ENCODE measurements at places on chromosomes 7 and 10.

GRCh38 chr10:31477584-31477983 lies 158.6 kb downstream of the ZEB1 start:
- DNase-seq = no peak

- peak; percentile 87 for DNase-seq
These were observed 26.9 kb downstream of the HIP1 start for GRCh38 chr7:75711656-75712514.

DNA sequence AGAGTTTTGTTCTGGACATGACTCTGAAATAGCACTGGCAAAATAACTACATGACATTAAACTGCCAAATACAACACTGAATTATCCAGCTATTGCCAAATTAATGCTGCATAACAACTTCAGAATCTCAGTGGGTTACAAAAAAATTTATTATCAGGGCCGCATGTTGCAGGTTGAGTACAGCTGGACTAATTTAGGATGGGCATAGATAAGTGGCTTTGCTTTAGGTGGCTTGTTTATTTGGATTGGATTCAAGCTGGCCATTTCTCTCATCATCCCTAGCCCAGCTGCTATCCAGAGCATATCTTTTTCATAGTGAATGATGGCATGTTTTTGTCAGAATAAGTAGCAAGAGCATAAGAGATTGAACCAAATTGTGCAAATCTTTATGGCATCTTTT lies 1277.1 kb downstream of the REEP3 start:
- no peak for DNase-seq

- DNase-seq = no peak
These were observed 126.2 kb upstream of the PDLIM1 start for GRCh38 chr10:95416973-95417372.

DNA sequence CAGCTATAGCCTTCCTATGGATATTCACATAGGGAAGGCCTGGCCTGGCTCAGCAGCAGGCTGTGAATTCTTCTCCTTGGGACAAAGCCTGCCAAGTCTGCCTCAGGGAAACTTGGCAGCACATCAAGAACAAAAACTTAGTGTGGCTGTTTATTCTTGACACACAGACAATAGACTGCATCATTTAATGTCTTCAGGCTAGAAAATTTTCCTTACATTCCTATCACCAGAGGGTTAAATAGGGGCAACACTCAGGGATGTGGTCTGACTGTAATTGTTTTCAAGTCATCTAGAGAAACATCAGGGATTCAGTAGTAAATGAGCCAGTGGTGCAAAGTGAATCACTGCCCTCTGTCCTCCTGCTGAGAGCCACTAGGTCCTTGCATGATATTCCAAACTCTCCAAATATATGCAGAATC lies 137.3 kb downstream of the SEMA3C start:
- peak; percentile 70 for DNase-seq

- DNase-seq = no peak
These were observed 21.4 kb downstream of the DENND2A start for GRCh38 chr7:140619176-140619575.

DNA sequence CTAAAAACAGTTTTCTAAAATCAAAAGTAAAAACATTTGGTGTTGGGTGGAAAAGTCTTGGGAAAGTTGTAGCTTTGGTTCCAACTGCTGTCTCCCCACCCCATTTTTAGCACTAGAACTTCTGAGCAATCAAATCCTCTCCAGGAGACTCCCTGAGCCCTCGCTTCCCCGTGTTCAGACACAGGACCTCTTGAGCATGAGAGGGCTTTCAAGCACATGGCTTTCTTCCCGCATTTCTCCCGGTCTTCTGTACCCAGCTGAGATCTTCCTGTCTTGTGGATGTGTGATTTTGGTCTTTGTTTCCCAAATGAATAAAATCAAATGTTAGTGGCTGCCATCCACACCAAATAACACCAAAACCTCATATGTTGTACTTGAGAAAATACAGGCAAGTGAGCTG lies 5.0 kb downstream of the CXCL12 start:
- DNase-seq = peak; percentile 30

GRCh38 chr10:77011874-77012811 lies 625.5 kb downstream of the KCNMA1 start:
- no peak for DNase-seq

DNA sequence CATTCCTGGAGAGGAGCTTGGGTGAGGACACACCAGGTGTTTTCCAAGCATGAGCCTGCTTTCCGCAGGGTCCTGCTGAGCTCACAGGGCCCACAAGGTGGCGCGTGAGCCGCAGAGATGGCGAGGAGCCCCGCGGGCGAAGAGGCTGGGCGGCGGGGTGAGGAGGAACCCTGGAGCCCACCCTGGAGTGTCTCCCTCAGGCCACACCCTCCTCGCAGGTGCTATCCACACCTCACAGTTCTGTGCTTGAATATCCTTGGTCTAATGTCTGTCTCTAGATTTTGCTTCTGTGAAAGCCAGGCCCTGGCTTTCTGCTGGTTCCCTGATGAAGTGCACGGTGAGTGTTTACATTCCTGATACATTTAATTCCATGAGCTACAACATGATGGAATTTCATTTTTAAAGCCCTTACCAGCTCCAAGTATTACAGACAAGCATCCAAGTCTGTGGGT lies 433.6 kb downstream of the ACTR3B start:
- peak; percentile 78 for DNase-seq

DNA sequence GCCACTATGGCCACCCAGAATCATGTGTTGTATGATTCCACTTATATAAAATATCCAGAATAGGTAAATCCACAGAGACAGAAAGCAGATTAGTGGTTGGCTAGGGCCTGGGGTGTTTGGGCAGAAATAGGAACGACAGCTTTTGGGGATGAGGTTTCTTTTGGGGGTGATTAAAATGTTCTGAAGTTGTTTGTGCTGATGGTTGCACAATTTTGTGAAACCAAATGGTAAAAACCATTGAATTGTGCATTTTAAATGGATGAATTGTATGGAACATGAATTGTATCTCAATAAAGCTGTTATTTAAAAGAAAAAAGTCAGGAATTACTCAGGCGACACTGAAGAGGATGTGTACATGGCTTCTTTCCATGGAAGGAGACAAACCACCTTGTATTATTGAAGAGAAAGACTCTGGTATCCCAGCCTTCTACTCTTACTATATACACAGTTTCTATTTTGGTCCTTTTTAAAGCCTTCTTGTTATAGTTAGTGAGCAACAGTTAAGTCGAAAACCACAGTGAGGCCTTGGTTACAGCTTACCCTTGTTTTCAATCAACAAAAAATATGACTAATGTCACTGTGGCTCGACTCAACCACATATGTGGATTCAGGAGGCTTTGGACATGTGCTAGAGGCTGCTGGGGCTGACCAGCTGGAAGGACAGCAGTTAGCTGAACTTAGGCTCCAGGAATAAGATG lies 57.1 kb upstream of the KMT2E start:
- DNase-seq = no peak

DNA sequence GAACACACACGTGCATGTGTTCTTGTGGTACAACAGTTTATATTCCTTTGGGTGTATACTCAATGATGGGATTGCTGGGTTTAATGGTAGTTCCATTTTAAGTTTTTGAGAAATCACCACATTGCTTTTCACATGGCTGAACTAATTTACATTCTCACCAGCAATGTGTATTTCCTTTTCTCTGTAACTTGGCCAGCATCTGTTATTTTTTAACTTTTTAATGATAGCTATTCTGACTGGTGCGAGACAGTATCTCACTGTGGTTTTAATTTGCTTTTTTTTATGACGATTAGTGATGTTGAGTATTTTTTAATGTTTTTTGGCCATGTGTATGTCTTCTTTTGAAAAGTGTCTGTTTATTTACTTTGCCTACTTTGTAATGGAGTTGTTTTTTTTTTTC lies 256.6 kb downstream of the ZWINT start:
- DNase-seq = no peak

DNA sequence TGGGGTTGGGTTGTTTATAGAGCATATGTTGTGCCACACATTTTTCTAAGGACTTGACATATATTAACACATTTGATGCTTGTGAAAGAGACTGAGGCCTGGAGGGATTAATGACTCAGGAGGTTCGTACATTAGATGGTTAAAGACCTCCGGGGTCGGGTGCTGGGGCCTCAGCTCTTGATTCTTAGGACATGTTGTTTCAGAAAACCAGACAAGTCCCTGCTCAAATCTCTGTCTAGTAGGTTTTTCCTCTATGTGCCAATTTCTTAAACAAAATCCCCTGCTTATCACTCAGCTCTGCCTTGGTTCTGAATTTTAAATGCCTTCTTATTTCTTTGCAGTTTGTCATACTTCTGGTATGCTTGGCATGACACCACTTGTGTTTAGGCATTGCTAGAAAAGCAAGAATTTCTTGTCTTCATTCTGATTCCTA lies 5.8 kb downstream of the UPP1 start:
- DNase-seq = peak; percentile 35

- DNase-seq = no peak
These were observed 547.9 kb upstream of the FOXK1 start for GRCh38 chr7:4134204-4134603.

- no peak for DNase-seq
These were observed 1013.1 kb downstream of the TYW1 start for GRCh38 chr7:68009716-68010115.

- no peak for DNase-seq
These were observed 127.8 kb downstream of the CUX1 start for GRCh38 chr7:101945034-101945758.

DNA sequence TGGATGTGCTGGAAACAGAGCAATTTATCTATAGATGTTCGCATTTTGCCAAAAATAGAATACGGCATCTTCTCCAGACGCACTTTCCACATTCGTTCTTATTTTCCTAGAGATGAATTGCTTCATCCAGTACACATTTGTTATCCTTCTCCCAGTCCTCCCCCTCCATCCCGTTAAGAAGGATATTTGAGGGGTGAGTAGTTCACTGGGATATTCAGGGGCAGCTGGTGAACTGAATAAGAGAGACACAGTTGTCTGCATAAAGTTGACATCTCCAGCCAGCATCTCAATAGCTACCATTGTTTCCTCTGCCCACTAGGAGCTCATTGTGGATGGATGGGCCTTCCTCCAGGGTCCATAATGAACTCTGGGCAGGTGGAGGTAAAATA lies 456.8 kb upstream of the NRP1 start:
- no peak for DNase-seq

GRCh38 chr7:28474640-28475039 lies 62.3 kb downstream of the CREB5 start:
- no peak for DNase-seq

DNA sequence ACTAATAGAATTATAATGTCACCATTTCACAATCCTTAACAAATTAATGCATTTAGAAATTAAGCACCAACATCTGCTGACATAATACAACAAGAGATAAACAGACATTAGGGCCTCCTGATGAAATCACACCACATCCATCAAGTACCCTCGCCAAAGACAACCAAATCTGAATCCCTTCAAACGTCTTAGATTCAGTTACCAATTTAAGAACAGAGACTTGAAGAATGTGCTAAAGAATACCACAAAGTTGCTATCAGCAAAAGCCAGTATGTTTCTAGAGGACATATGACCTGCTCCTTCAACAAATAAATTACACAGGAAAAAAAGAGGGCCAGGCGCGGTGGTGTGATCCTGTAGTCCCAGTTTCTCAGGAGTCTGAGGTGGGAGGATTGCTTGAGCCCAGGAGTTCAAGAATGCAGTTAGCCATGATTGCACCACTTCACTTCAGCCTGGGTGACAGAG lies 144.5 kb downstream of the REEP3 start:
- peak; percentile 57 for DNase-seq

- DNase-seq = no peak
These were observed 683 bp downstream of the INSIG1 start for GRCh38 chr7:155298288-155298833.

GRCh38 chr7:155495440-155496248 lies 37.7 kb downstream of the EN2 start:
- no peak for DNase-seq

DNA sequence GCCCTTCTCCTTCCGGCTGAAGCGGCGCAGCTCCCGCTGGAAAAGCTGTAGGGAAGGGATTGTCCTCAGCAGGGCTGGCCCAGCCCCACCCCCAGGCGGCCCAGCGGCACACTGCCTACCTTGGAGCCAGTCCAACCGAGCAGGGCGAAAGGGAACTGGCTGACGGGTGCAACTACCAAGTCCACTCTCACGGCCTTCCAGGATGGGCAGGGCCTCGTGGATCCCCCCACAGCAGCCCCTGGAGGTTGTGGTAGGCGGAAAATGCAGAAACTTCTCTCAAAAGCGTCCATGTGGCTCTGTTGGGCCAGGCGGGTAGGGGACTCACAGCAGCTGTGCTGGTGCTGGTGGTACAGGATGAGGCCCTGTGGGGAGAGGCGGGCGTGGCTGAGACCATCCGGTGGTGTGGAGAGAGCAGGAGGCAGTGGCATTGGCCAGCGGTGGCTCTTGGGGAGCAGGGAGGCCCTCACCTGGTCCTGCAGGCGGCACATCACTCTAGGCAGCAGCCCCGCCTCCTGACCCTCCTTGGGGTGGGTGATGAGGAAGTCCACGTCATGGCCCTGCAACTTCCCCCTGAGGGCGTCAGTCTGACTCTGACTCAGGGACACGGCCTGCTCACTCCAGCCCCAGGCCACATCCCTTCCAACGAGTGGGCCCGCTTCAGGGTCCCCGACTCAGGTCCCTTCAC lies 8.4 kb upstream of the PGAM2 start:
- DNase-seq = peak; percentile 84

- DNase-seq = no peak
These were observed 6.0 kb downstream of the RHOBTB1 start for GRCh38 chr10:60937784-60938654.

GRCh38 chr7:139626817-139627216 lies 103.3 kb downstream of the CLEC2L start:
- DNase-seq = peak; percentile 22

GRCh38 chr10:119309423-119309770 lies 102.0 kb downstream of the GRK5 start:
- DNase-seq = no peak

DNA sequence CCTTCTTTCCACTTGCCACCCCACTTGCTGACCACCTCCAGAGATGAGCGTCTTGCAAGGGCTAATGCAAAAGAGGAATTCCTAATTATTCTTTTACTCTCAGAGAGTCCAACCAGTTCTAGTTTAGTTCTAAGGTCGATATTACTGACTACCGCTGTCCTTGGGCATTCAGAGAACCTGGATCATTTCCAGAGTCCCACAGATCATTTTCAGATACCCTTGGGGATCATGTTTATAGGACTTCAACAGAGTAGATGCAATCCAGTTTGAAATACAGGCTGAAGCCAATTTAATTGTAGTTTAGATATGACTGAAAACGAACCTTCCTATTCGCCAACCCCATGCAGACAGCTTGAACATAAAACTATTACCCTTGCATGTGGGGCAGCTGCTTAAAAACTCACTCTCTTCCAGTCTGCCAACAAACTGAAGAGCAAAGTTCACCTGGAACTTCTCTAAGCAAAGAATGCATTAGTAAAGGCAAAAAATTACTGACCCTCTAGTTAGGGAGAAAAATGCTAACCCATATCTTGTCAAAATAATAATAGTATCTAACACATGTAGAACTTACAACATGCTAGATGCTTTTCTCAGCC lies 22.4 kb downstream of the CFAP69 start:
- no peak for DNase-seq

GRCh38 chr7:37825038-37825437 lies 23.4 kb upstream of the NME8 start:
- no peak for DNase-seq

DNA sequence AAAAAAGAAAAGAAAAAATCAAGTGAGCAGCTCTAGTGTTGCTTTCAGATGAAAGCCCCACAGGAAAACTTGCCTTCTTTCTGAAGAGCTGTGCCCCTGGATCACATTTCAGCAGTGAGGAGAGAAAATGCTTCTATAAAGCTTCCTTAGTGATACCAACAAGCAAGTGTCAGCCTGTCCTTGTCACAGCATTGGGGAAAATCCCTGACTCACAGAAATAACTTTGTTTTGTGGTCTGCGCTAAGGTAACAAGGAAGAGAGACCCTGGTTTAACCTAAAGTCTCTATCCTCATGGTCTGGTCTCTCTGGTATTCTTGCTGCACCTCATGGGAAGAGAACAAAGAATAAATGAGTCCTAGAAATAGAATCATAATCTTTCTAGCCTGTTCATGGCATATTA lies 885.2 kb upstream of the SORCS1 start:
- no peak for DNase-seq

Data from islet precursor cell (in vitro differentiated cells).